Left lung (tissue), 14 donors: ENCODE measurements at places on chromosomes 2 and 18. TPM values are rescaled to one million over a fixed set of nuclear protein-coding genes. Genes with fewer than 3 reads are reported as not detected.

DNA sequence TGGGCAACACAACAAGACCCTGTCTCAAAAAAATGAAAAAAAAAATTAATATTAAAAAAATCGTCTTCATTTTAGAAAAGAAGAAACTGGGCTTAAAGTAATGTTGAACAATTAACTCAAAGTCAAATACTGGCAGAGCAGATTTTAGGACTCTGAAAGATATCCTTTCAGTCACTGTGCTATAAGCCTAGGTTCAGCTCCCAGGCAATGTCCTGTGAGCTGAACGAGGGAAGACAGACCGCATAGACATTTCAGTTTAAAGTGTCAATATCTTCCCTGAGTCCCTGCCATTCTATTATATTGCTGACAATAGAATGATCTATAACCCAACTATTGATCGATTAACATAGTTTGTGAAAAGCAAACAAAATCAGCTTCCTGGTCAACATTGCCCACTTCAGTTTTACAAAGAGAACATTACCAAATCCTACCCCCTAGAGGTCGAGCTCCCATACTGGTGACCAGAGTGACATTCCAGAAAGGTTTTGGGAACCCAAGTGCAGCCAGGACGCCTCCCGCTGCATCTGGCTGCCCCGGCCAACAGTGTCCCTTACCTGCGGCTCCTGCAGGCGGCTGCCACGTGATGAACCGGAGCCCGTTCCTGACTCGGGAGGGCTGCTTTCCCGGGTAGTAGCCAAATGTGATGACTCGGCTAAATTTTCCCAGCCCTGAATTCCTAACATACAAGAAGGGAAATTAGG is 639 bp downstream of the MRO start:
- DNase-seq: peak; percentile 9
- peak overlapping the region; percentile 12 for H3K4me3 ChIP-seq
- H3K36me3 ChIP-seq: no peaks in the 10 kb centered on the region
- H3K27me3 ChIP-seq: peaks cover 22% of the 10 kb centered on the region

DNA sequence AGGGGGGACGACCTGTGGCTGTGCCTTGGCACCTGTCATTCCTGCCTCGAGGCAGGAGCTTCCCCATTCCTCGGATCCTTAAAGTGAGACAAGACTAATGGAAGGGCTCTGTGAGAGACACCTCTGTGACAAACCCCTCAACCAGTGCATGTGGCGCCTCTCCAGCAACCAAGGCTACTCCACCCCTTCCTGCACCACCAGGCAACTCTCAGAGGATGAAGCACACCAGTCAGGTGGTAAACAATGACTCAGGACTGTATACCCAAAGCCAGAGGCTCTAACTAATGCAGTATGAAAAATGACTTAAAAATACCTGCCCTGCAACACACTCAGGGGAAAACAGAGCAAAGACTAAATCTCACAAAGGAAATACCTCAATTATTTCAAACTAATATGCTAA is 136.9 kb downstream of the UXS1 start:
- no peaks in the 10 kb centered on the region for H3K27me3 ChIP-seq
- no peak overlapping the region for H3K27ac ChIP-seq
- DNase-seq: no peak
- H3K36me3 ChIP-seq: no peaks in the 10 kb centered on the region

DNA sequence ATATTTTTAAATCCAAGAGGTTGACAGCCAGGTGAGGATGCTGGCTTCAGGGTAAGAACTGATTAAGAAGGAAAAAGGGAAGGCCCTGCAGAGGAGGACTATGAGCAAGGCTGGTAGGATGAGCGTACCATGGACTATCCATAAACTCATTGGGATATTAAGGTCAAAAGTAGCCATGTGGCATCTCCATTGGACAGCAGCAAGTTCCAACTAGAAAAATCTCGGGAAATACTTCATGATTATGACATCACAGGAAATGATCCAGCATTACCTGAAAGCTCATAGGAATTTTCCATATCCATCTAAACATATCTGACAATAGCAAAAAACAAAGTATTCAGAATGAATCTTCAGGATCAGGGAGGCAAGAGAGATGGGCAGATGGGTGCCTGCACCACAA is 34.2 kb downstream of the TGFA start:
- no peak for DNase-seq
- no peaks in the 10 kb centered on the region for H3K36me3 ChIP-seq
- H3K4me3 ChIP-seq: no peak overlapping the region
- H3K4me1 ChIP-seq: peaks cover 57% of the 10 kb centered on the region
- no peaks in the 10 kb centered on the region for H3K27me3 ChIP-seq

GRCh38 chr2:201608021-201608420 is 35.3 kb downstream of the TMEM237 start:
- H3K27ac ChIP-seq: no peak overlapping the region
- no peak for DNase-seq
- H3K4me3 ChIP-seq: no peak overlapping the region
- no peaks in the 10 kb centered on the region for H3K4me1 ChIP-seq
- no peaks in the 10 kb centered on the region for H3K36me3 ChIP-seq

DNA sequence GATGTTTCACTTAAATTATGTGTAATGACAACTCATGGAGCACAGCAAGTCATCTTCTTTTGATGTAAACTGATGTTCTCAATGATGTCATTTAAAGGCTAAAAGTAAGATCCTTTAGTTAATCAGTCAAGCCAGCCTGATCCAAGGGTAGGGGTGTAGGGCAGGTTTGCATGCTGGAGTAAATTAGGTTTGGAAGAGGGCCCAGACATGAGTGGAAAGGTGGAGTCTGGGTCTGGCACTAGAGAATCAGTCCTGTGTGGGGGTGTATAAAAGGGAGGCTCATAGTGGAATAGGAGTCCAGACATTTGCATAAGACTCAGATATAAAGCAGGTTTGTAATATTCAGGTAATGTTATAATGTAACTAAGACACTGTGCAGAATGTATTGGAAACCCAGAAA is 88.8 kb upstream of the NYAP2 start:
- H3K4me3 ChIP-seq: no peak overlapping the region
- H3K27ac ChIP-seq: no peak overlapping the region
- H3K4me1 ChIP-seq: no peaks in the 10 kb centered on the region
- H3K36me3 ChIP-seq: no peaks in the 10 kb centered on the region

GRCh38 chr2:159592441-159592840 is 23.9 kb downstream of the BAZ2B start:
- no peak overlapping the region for H3K4me3 ChIP-seq
- H3K4me1 ChIP-seq: no peaks in the 10 kb centered on the region
- H3K36me3 ChIP-seq: no peaks in the 10 kb centered on the region
- no peak overlapping the region for H3K27ac ChIP-seq
- DNase-seq: no peak
- H3K27me3 ChIP-seq: no peaks in the 10 kb centered on the region

DNA sequence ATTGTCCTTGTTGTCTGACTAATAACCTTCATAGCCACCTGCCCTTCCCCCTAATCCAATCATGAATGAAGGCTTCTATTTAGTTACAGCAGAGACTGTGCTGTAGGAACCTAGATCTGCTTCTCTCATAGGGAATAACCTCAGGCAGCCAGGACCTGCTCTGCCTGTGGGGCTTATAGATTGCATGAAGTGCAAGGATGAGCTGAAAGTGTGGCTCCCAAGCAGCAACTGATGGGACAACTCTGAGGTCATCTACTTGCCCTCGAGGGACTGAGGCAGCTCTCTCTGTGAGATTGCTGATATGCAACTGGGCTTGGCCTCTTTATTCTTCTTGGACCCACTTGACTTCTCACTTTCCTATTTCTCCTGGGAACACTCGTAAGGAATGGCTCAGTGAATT is 23.8 kb upstream of the SLC38A11 start:
- H3K4me1 ChIP-seq: no peaks in the 10 kb centered on the region
- H3K4me3 ChIP-seq: no peak overlapping the region

- DNase-seq: no peak
- no peaks in the 10 kb centered on the region for H3K4me1 ChIP-seq
- H3K27ac ChIP-seq: peak overlapping the region; percentile 2
- H3K4me3 ChIP-seq: no peak overlapping the region
- H3K27me3 ChIP-seq: no peaks in the 10 kb centered on the region
Observed at GRCh38 chr2:223896833-223897311, 48.3 kb downstream of the WDFY1 start.

- no peaks in the 10 kb centered on the region for H3K27me3 ChIP-seq
- peak within 1 kb of the TSS; percentile 83 for H3K27ac ChIP-seq
- peaks cover 18% of the 10 kb centered on the region for H3K36me3 ChIP-seq
- peak; percentile 35 for DNase-seq
Observed at GRCh38 chr2:46915281-46915810, at the start of gene MCFD2. MCFD2 (minus strand) TSS chr2:46915806; CDS start chr2:46909171, 6,635 bp downstream.

- no peaks in the 10 kb centered on the region for H3K27me3 ChIP-seq
- H3K4me1 ChIP-seq: no peaks in the 10 kb centered on the region
- H3K4me3 ChIP-seq: no peak overlapping the region
- no peak for DNase-seq
- no peak overlapping the region for H3K27ac ChIP-seq
Observed at GRCh38 chr2:29582062-29582461, 339.3 kb downstream of the ALK start.

DNA sequence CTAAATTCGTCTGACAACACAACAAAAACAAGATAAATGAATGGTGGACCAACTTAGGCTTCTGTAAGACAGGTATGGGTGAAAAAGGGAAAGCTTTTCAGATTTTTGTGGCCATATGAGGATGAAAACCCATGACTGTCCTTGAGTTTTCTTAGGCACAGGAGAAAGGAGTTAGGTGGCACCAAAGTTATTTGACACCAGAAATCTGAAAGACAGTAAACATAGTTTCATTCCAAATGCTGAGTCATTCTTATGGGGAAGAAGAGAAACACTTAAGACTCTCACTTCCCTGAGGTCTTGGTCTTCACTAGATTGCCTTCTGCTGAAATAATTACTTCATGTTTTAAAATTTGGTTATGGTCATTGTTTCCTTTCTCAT is 5.2 kb upstream of the GPD2 start:
- DNase-seq: no peak
- H3K27ac ChIP-seq: peak overlapping the region; percentile 59
- H3K4me1 ChIP-seq: no peaks in the 10 kb centered on the region
- H3K27me3 ChIP-seq: no peaks in the 10 kb centered on the region
- no peaks in the 10 kb centered on the region for H3K36me3 ChIP-seq

GRCh38 chr2:239355139-239355538 is 45.7 kb downstream of the HDAC4 start:
- no peak for DNase-seq
- peaks cover 3% of the 10 kb centered on the region for H3K4me1 ChIP-seq
- H3K27me3 ChIP-seq: no peaks in the 10 kb centered on the region
- H3K4me3 ChIP-seq: no peak overlapping the region
- peaks cover 23% of the 10 kb centered on the region for H3K36me3 ChIP-seq

- H3K4me3 ChIP-seq: no peak overlapping the region
- H3K27ac ChIP-seq: no peak overlapping the region
- peaks cover 43% of the 10 kb centered on the region for H3K4me1 ChIP-seq
- peaks cover 100% of the 10 kb centered on the region for H3K27me3 ChIP-seq
Observed at GRCh38 chr2:236166796-236167296, 1.3 kb downstream of the GBX2 start.

DNA sequence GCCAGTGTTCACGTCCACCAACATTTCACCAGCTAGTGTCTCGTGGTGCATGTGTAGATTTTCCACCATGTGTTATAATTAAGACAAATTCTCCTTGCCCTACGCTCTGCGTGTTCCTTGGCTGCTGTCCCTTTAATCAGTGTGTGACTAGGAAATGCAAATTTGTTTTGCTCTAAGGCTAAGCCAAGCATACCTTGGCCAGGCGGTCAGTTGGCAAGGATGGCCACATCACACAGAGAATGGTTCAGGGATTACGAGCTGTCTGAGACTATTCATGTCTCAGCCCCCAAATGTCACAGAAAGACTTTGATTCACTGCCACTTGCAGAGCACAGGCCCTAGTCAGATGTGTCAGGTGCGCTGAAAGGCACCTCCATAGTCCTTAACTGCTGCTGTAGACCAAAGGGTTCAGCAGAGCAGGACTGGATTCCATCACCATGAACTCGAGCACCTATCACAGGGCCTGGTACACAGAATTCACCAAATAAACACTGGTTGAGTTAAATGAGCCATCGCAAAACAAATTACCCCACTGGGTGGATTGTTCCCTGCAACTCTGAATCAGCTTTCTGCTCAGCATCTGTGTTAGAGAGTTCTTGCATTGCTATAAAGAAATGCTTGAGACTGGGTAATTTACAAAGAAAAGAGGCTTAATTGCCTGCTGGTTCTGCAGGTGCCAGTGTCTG is 128.4 kb downstream of the CABLES1 start:
- H3K36me3 ChIP-seq: no peaks in the 10 kb centered on the region
- H3K27me3 ChIP-seq: no peaks in the 10 kb centered on the region
- H3K4me3 ChIP-seq: no peak overlapping the region
- no peak for DNase-seq
- no peak overlapping the region for H3K27ac ChIP-seq
- H3K4me1 ChIP-seq: peaks cover 26% of the 10 kb centered on the region

- H3K4me3 ChIP-seq: no peak overlapping the region
- no peaks in the 10 kb centered on the region for H3K4me1 ChIP-seq
- no peaks in the 10 kb centered on the region for H3K36me3 ChIP-seq
- no peak for DNase-seq
Observed at GRCh38 chr2:75074228-75074627, 115.8 kb downstream of the POLE4 start.

GRCh38 chr2:109345091-109345490 is 216.1 kb downstream of the SH3RF3 start:
- no peak overlapping the region for H3K27ac ChIP-seq
- peaks cover 33% of the 10 kb centered on the region for H3K4me1 ChIP-seq
- no peaks in the 10 kb centered on the region for H3K36me3 ChIP-seq
- no peak overlapping the region for H3K4me3 ChIP-seq
- DNase-seq: no peak
- no peaks in the 10 kb centered on the region for H3K27me3 ChIP-seq

GRCh38 chr2:74425523-74425922 is 4.0 kb downstream of the WDR54 start:
- H3K27ac ChIP-seq: no peak overlapping the region
- DNase-seq: no peak
- peaks cover 4% of the 10 kb centered on the region for H3K4me1 ChIP-seq
- H3K27me3 ChIP-seq: no peaks in the 10 kb centered on the region
- no peak overlapping the region for H3K4me3 ChIP-seq

GRCh38 chr2:127700527-127701192 is 637 bp upstream of the SFT2D3 start:
- peak overlapping the region; percentile 97 for H3K27ac ChIP-seq
- H3K4me1 ChIP-seq: peaks cover 51% of the 10 kb centered on the region
- peaks cover 9% of the 10 kb centered on the region for H3K36me3 ChIP-seq
- H3K4me3 ChIP-seq: peak overlapping the region; percentile 52

GRCh38 chr2:181764095-181764963 is 84.0 kb upstream of the NEUROD1 start:
- no peak overlapping the region for H3K4me3 ChIP-seq
- H3K27me3 ChIP-seq: no peaks in the 10 kb centered on the region
- no peak for DNase-seq
- H3K4me1 ChIP-seq: no peaks in the 10 kb centered on the region
- no peak overlapping the region for H3K27ac ChIP-seq
- no peaks in the 10 kb centered on the region for H3K36me3 ChIP-seq

- peaks cover 8% of the 10 kb centered on the region for H3K36me3 ChIP-seq
- DNase-seq: no peak
- no peak overlapping the region for H3K27ac ChIP-seq
- H3K4me1 ChIP-seq: peaks cover 9% of the 10 kb centered on the region
Observed at GRCh38 chr2:191374366-191374765, 129.2 kb downstream of the MYO1B start.

Gene THOC1
- 29.8 TPM for total RNA-seq

Gene ICA1L
- total RNA-seq: 2.7 TPM

Gene MTA3
- total RNA-seq: 34.8 TPM

Gene TUBA4B
- 3.0 TPM for total RNA-seq

Gene MYCN
- total RNA-seq: 0.61 TPM

Gene POU3F3
- total RNA-seq: not detected

Gene TRIP12
- 234 TPM for total RNA-seq

Gene AMER3
- not detected for total RNA-seq

Gene MAPK4
- 0.55 TPM for total RNA-seq
